ENCODE measurements at places on chromosomes 3 and 15. TPM values are rescaled to one million over a fixed set of nuclear protein-coding genes. Genes with fewer than 3 reads are reported as not detected.

Gene MUC20
- total RNA-seq: not detected

Gene ZNF860
- total RNA-seq: 0.38 TPM

Gene TSC22D2
- 5.1 TPM for total RNA-seq

Gene SATB1
- 13.1 TPM for total RNA-seq

Gene GABRG3
- total RNA-seq: not detected

Gene FAM174B
- total RNA-seq: 4.0 TPM

Gene BBS4
- 15.7 TPM for total RNA-seq

Gene ZNF280D
- 16.2 TPM for total RNA-seq

Data from smooth muscle cell of the coronary artery (primary cell).